Stimulated activated CD4-positive, alpha-beta T cell treated with anti-CD3 and anti-CD28 coated beads, Interleukin-2, amount 100 ng/mL, for 24 hours (primary cell): ENCODE measurements at places on chromosomes 3 and 15.

- no peak for DNase-seq
These were observed 317.5 kb upstream of the CNTN6 start for GRCh38 chr3:775178-775880.

DNA sequence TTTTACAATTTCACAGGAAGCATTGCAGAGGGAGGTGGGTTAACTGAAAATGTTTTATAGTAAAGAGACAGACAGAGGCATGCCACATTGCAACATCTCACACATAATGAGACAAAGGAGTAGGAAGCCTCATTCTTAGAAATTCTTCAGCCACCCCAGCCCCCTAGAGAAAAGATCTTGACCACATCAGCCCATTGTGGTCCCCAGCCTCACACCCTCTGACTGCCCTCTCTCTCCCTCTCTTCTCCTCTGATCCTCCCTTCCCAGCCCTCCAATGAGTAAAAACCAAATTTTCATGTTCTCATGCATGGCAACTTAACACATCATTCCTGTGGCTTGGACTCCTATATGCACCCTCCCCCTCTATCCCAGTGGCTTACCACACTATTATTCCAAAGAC, 174.1 kb downstream of the UACA start:
- no peak for DNase-seq

DNA sequence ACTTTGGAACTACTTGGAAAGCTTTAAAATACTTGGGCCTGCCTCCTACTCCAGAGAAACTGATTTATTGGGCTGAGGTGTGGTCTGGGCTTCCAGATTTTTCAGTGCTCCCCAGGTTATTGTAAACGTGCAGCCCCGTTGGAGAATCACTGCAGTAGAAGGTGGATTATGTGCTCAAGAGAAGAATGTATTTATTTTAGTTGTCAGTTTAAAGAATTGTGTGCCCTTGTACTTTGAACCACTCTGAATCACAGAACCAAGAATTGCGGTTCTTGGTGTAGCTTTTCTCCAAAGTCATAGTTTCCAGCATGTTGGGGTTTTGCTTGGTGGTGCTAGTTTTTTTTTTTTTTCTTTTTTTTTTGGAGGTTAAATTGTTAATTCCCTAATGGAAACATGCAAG, 1.6 kb downstream of the TATDN2 start:
- no peak for DNase-seq

GRCh38 chr3:183844606-183845005, 19.2 kb upstream of the MAP6D1 start:
- no peak for DNase-seq

DNA sequence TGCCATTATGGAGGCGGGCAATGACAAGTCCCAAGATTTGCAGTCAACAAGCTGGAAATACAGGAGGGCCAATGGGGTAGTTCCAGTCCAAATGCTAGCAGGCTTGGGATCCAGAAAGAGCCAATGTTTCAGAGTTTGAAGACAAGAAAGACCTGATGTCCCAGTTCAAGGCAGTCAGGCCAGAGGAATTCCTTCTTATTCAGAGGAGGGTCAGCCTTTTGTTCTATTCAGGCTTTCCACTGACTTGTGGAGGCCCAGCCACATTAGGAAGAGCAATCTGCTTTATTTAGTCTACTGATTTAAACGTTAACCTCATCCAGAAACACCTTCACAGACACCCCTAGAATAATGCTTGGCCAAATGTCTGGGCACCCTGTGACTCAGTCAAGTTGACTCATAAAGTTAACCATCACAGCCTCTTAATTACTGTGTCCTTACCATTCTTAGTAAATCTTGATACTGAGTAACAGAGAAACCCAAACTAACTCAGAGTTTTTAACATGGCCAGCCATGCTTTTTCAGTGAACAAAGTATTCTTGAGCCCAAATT, 50.9 kb upstream of the NPHP3 start:
- DNase-seq: no peak

DNA sequence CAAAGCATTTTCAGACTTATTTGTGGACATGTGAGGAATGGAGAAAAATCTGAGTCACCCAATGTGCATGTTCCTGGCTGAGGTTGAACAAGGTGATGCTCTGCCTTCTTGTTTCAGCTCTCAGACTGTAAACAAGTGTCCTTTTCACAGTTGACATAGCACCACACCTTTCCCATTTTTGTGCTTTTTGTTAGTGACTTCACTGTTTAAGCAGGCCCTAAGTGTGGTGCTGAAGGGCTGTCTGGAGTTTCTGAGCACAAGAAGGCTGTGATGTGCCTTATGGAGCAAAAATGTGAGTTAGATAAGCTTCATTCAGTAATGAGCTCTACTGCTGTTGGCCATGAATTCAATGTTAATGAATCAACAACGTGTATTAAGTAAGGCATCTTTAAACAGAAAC, 20.4 kb downstream of the ABI3BP start:
- no peak for DNase-seq

DNA sequence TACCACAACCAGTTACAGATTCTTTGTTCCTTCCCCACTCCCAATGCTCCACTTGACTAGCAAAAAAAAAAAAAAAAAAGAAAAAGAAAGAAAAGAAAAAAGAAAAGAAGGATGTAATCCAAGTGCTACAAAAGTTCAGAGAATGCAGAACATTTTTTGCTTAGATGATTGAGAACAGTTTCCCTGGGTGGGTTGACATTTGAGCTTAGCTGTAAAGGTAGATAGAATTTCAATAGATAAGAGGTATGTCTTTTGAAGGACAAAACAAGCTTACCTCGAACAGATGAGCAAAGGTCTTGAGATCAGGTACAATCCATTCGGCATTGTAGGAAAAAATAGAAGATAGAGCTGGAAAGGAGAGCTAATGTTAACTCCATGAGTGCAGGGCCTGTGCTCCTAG, 344.6 kb upstream of the NECTIN3 start:
- no peak for DNase-seq

DNA sequence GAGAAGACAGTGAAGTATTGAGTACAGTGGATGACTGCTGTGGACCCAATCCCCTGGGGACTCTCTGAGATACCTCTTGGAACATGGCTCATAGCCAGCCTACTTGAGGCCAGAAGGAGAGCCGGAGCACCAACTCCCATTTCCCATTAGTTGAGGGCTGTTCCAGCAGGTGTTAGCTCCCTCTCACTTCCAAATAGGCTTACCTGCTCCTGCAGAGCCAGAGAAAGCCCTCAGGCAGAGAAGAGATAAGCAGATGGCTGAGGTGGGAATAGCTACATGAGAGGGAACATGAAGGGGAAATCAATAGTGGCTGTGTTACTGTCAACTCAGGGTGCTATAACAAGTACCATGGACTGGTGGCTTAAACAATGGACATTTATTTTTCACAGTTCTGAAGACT, 4.6 kb upstream of the CCK start:
- DNase-seq: no peak

DNA sequence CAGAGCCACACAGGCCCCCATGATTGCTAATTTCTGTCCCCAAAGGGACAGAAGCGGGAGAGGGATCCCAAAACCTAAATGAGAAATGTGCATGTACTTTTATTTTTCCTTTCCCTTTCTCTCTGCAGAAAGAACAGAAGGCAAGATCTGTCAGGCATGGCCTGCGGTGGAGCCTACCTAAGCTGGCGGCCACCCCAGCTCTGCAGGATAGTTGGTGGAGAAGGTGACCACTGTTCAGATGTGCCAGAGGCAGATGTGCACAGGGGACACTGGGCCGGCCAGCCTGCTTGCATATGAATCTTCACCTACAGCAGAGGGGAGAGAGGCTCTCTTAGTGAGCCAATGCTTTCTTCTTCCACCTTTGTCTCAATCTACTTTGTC, 2.1 kb upstream of the AMOTL2 start:
- DNase-seq: no peak

DNA sequence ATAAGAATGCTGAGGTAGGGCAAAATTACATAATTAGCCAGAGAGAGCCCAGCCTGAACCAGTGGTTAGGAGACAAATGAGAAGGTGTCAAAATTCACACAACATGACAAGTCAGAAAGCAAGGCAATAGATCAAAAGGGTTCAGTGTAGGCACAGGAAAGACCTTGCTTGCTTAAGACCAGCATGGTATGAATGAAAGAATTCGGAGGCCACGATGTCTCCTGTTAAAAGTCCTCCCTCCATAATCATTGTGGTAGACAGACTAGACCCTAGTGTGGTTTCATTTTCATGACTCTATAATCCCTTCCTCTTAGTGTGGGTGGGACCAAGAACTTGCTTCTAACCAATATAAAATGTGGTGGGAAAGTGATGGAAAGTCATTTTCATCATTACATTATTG, 98.7 kb upstream of the ANKRD28 start:
- no peak for DNase-seq

GRCh38 chr15:99437315-99438223, 128.2 kb upstream of the MEF2A start:
- DNase-seq: peak; percentile 13

GRCh38 chr3:196121066-196121465, 39.2 kb upstream of the TFRC start:
- no peak for DNase-seq

GRCh38 chr3:162436826-162437225, 940.2 kb downstream of the OTOL1 start:
- no peak for DNase-seq

- no peak for DNase-seq
These were observed 10.1 kb downstream of the RCN2 start for GRCh38 chr15:76941636-76942035.

DNA sequence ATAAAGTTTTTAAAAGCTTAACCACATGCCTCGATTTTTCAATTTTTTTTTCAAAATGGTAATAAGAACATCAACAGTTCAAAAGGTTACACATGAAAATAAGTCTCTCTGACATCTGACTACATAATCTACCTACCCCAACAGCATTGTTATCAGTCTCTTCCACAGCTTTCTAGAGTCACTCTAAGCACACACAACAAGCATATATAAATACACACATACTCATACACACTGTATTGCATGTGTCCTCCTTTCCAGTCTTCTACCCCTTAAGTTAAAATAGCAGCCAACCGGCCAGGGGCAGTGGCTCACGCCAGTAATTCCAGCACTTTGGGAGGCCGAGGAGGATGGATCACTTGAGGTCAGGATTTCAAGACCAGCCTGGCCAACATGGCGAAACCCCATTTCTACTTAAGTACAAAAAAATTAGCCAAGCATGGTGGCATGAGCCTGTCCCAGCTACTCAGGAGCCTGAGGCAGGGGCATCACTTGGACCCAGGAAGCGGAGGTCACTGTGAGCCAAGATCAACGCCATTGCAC, 12.2 kb downstream of the TBL1XR1 start:
- no peak for DNase-seq
